Cerebellar cortex (tissue), 1 donor: ENCODE measurements at places on chromosomes 7 and 10.

DNA sequence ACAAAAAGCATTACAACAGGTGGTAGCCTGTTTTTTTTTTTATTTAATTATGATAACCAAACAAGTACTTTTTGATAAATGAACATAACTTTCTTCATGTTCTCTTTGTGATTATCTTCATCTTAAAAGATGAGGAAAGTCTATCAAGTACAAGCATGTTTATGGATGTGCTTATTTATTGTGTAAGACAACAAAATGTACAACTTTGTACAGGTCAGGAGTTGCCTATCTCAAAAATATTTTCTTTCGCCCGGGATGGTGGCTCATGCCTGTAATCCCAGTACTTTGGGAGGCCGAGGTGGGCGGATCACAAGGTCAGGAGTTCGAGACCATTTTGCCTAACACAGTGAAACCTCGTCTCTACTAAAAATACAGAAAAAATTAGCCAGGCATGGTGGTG, 17.0 kb downstream of the MPP7 start:
- DNase-seq = no peak

DNA sequence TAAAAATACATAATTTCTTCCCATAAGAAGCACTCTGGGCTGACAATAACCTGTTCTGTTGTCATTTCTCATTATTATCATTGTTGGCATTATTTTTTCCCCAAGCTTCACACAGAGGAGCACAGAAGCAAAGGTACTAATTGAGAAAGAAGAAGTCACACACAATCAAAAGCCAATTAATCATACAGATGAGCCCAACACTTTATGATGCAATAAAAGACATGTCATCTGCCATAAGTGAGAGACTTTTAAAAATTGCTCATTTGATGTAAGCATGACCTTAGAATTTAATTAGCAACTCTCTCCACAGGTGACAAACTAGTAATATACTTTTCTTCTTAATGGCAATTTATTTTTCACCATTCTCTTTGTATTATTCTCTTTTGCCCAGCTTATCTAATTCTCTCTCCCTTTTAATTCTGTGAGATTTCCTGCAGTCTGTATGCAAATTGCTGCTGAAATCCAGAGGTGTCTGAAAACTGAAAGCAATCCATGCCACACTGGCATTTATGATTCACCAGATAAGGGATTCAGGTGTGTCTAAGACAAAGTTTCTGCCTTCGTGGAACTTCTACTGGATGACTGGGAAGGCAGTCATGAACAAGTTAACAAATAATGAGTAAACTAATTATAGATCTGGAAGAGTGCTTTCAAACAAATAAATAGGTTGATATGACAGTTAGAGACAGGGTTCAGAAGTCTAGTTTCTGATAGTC, 203.5 kb downstream of the CHCHD3 start:
- DNase-seq = no peak

DNA sequence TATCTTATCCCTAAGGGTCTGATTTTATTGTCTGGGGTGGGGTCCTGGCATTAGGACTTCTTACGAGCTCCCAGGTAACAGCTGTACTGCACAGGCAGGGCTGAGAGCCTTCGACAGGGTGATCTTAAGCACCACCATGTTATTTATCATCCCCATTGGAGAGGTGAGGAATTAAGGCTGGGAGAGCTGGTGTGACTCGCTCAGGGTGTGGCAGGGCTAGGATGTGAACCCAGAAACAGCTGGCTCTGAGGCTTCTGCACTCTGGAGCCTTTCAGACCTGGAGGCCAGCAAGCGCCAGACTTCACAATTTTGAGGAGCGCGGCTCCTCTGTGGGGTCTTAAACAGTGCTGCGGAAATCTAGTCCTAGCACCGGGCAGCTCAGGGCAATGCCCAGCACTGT, 27.4 kb upstream of the NDST2 start:
- DNase-seq = no peak

DNA sequence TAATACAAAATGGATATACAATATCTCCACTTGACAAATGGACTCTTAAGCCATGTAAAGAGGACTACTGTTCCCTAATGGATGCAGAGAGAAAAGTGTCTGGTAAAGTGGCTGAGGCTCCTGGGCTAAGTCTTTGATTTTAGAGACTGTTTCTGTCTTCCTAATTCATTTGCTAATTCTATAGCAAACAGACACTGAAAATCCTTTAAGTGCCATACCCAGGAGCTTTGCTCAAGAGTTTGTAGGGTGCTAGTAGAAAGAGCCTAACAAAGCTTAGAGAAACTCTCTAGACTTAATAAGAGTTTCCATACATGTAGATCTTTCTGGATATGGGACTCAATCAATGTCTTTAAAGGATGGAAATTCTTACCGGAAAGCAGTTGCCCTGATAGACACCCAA, 16.7 kb downstream of the CEP55 start:
- DNase-seq = no peak

- DNase-seq = no peak
Measured at GRCh38 chr10:17153321-17153720, 23.7 kb upstream of the CUBN start.

DNA sequence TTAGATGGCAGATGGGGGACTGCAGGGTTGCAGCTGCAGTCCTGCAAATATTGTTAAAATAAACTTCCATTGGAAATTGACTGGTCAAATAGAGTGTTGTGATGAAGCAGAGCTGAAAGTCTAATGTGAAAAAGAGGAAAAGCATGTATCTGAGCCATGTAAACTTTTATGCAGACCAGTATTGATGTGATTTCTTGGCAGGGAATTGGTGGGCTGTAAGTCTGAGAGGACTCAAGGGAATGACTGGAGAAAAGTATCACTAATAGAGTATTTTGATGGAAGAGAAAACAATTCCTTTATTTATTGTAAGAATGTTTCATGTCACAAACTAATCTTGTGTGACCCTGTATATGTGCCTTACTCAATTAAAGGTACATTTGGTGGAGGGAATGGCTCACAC, 155.5 kb downstream of the PPP1R9A start:
- DNase-seq = no peak
